Smooth muscle cell of trachea (primary cell): ENCODE measurements at places on chromosomes 3 and 15. TPM values are rescaled to one million over a fixed set of nuclear protein-coding genes. Genes with fewer than 3 reads are reported as not detected.

HYAL1 gene
- total RNA-seq, result 4.2 and 6.1 TPM in 2 replicates

HESX1 gene
- 1.2 and 1.5 TPM in 2 replicates for total RNA-seq

OCA2 gene
- total RNA-seq, result not detected in 2 replicates

ASB7 gene
- 17.6 and 23.7 TPM in 2 replicates for total RNA-seq

KIF7 gene
- total RNA-seq, result 11.9 and 19.7 TPM in 2 replicates

MAP3K13 gene
- 10.9 and 20.4 TPM in 2 replicates for total RNA-seq

MKRN3 gene
- 1.3 and 3.0 TPM in 2 replicates for total RNA-seq

BCL2A1 gene
- 6.5 and 11.4 TPM in 2 replicates for total RNA-seq

CHRFAM7A gene
- total RNA-seq, result under 0.01 and 0.17 TPM in 2 replicates

TGM4 gene
- total RNA-seq, result not detected in 2 replicates

CTDSPL2 gene
- total RNA-seq, result 40.5 and 55.4 TPM in 2 replicates

CYP19A1 gene
- total RNA-seq, result 5.1 and 8.3 TPM in 2 replicates

TIMP4 gene
- total RNA-seq, result 15.6 and 23.3 TPM in 2 replicates

TF gene
- 0.17 TPM in 1 of 2 replicates, not detected in the other for total RNA-seq

SCAANT1 gene
- not detected in 2 replicates for total RNA-seq

COL6A5 gene
- not detected in 2 replicates for total RNA-seq

USP50 gene
- 0.29 TPM in 1 of 2 replicates, not detected in the other for total RNA-seq

XCR1 gene
- under 0.01 TPM in 1 of 2 replicates, not detected in the other for total RNA-seq

LRTM1 gene
- total RNA-seq, result not detected in 2 replicates

CLDN16 gene
- not detected in 2 replicates for total RNA-seq

GYG1 gene
- 47.6 and 50.3 TPM in 2 replicates for total RNA-seq

CPNE9 gene
- total RNA-seq, result not detected in 2 replicates

FANCD2OS gene
- total RNA-seq, result not detected in 2 replicates

SPSB4 gene
- total RNA-seq, result not detected in 2 replicates

CSPG5 gene
- under 0.01 and 0.44 TPM in 2 replicates for total RNA-seq

MBD4 gene
- 20.2 and 23.0 TPM in 2 replicates for total RNA-seq

TM4SF18 gene
- total RNA-seq, result 0.44 TPM in 1 of 2 replicates, not detected in the other
